ENCODE measurements at places on chromosomes 2 and 18.

- no peak for DNase-seq
These were observed 39.5 kb downstream of the PTGR3 start for GRCh38 chr18:75169411-75169810.

GRCh38 chr2:230552181-230552580 is 136.2 kb downstream of the SP100 start:
- no peak for DNase-seq

- peak; percentile 45 for DNase-seq
These were observed 1.7 kb upstream of the PRKD3 start for GRCh38 chr2:37326285-37326684.

GRCh38 chr2:191051177-191051576 is 37.2 kb upstream of the STAT1 start:
- DNase-seq = no peak

- no peak for DNase-seq
These were observed 54.5 kb downstream of the PARD6G start for GRCh38 chr18:80192653-80193385.

DNA sequence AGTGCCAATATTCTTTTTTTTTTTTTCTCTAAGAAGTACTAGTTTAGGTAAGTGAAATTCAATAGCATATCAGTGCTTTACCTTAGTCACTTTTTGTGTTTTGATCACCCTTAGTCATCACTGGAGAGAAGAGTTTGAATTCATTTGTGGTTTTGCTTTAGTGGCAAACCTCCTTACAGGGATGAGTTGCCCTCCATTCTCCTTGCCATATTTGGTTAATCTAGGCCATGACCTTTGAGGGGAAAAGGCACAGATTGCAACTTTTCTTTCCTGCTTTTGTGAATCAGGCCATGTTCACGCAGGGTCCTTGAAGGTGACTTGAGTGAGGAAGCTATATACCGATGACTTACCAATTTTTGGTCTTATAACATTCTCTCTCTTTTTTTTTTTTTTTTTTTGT is 34.4 kb downstream of the PLEKHA3 start:
- DNase-seq = no peak

DNA sequence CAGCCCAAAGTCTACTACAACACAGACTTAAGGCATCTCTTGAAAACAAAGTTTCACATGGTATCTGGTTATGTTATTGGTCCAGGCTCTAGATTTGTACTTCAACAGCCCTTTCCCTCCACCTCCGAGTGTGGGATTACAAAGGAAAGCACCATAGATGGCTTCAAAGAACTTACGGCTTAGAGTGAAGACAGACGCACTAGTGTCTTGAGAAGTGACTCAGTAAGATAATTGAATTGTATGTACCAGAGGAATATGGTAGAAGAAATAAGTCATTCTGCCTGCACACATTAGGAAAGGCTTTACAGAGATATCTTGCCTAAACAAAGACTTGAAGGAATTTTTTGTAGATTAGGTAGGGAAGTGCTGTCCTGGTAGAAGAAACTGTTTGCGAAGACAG is 392.3 kb upstream of the TNP1 start:
- no peak for DNase-seq

All from AG04449 (cell line).